HFFc6 (cell line): ENCODE measurements at places on chromosomes 5 and 9.

DNA sequence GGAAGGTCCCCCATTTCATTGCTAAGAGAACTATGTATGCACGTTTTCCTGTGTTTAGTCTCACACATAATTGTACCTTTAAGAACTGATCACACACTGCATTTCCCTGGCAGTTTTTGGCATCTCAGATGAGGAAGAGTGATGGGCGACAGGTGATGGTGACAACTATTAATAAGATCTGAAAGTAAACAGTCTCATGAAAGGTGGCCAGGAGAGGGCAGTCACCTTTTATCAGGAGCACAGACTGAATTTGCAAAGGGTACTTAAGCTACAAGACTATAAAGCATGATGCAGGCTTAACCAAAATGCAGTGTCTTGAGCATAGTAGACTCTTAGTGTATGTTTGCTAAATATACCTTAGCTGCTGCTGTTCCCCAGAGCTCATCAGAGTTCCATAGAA is 91.5 kb downstream of the GHR start:
- no peak for DNase-seq

DNA sequence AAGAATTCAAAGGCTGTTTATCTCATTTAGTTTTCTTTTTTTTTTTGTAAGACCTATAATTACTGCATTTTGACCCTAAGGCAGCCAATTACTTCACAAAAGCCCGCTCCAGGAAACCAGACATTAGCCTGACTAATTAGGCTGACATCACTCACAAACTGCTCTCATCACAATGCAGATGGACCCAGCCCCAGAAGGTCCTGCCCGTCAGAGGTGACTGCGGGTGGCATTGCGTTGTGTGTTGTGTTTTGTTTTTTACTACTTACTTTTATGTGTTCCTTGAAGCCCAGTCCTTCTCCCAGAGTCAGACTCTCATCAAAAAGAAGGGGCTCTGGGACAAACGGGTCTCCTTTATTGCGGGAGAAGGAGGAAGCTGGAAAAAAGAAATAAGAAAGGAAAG is 172.2 kb downstream of the HSD17B3 start:
- DNase-seq: no peak

DNA sequence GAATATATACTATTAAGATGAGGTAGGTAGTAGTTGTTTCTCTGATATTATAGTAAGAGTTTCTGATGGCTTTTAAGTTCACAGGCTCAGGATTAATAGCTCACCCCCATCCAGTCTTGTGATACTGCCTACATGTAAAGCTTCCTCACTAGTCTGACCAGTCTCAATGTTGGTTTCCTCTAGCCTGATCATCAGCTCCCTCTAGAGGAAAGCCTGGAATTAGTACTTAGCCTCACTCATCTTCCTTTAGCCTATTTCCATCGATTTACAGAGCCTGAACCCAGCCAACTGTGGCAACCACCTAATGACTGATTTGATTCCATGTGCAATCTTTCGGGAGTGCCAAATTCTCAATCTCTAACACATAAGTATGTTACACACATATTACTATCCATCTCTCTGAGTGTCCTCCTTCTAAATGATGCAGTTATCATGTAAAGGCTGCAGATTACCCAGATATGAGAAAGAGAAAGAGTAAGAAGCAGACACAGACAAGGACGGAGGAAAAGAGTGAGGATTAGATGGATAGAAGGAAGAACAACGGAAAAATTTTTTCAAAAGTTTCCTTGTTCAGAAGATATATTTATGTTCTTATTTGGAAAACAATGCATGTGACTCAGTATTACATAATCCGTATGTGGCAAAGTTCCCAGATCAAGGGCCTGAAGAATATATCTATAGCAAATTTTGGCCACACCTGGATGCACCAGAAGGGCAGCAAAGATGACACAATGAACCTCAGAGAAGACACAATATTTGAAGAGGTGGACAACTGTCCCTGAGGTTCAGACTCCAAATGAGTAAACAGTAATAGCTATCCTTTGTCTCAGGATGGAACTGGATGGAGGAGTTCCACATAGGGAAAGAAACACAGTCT is 333.7 kb downstream of the ELAVL2 start:
- peak; percentile 1 for DNase-seq

GRCh38 chr5:145825751-145826180 is 9.4 kb downstream of the PRELID2 start:
- peak; percentile 44 for DNase-seq

DNA sequence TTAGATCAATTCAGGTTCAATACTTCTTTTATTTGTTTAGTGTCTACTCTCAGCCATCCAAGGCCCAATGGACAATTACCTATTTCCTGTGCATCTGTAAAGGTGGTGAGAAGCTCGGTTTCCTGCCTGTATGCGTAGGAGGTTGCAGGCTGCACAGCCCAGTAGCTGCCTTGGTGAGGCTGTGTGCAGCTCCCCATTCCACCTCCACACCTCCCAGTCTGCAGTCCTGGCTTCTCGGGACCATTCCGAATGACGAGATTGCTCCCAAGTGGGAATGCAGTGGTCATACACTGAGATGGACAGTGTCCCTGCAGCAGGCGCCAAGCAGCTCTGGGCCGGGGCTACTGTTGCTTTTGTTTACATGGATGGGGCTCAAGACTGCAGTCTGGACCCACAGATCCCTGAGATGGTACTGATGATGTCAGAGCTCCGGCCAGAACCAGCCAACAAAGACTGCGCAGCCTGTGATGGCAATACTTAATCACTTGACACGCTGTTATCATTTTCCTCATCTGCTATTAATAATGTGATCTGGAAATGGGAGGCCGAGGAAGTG is 206.1 kb upstream of the IRX1 start:
- DNase-seq: no peak

- DNase-seq: no peak
Measured at GRCh38 chr9:98864281-98865174, 57.1 kb downstream of the GALNT12 start.
